ENCODE measurements at places on chromosomes 2 and 18. TPM values are rescaled to one million over a fixed set of nuclear protein-coding genes. Genes with fewer than 3 reads are reported as not detected.

DNA sequence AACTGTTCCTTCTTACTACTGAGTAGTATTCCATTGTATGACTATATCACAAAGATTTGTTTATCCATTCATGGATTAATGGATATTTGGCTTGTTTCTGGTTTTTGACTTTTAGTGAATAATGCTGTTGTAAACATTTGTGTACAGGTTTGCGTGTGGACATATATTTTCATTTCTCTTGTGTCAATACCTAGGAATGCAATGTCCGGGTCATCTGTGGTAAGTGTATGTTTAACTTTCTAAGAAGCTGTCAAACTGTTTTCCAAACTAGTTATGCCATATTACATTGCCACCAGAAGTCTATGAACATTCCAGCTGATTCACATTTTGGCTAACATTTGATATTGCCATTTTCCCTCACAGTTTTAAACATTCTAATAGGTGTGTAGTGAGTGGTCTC is 29.1 kb upstream of the SLC16A14 start:
- no peaks in the 10 kb centered on the region for H3K27me3 ChIP-seq
- H3K4me1 ChIP-seq: no peaks in the 10 kb centered on the region
- no peak overlapping the region for H3K4me3 ChIP-seq
- no peaks in the 10 kb centered on the region for H3K36me3 ChIP-seq

DNA sequence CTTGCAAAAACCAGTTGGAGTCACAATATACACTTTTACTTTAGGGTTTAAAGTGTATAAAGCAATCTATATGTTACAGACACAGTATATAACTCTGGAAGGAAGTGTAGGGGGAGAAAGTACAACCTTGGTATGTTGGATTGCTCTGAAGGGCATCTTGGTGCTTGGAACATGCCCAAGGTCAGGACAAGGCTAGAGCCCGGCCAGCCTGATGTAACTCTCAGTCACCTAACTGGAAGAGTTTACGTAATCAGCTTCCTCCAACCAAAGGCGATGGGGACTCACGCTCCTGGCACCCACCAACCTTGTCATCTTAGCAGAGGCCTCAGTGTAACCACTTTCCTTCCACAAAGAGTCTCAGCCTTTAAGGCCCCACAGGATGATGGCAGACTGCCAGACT is 181.1 kb upstream of the ACAA2 start:
- no peak for DNase-seq
- H3K27ac ChIP-seq: no peak overlapping the region
- H3K36me3 ChIP-seq: no peaks in the 10 kb centered on the region
- no peak overlapping the region for H3K4me3 ChIP-seq
- H3K27me3 ChIP-seq: no peaks in the 10 kb centered on the region

GRCh38 chr18:73168236-73168635 is 300.4 kb upstream of the NETO1 start:
- no peaks in the 10 kb centered on the region for H3K27me3 ChIP-seq
- H3K36me3 ChIP-seq: no peaks in the 10 kb centered on the region
- H3K27ac ChIP-seq: no peak overlapping the region
- no peaks in the 10 kb centered on the region for H3K4me1 ChIP-seq
- no peak overlapping the region for H3K4me3 ChIP-seq

- H3K4me3 ChIP-seq: no peak overlapping the region
- H3K36me3 ChIP-seq: no peaks in the 10 kb centered on the region
- peak; percentile 67 for DNase-seq
- H3K4me1 ChIP-seq: no peaks in the 10 kb centered on the region
- no peaks in the 10 kb centered on the region for H3K27me3 ChIP-seq
Measured at GRCh38 chr2:18976168-18976961, 382.1 kb downstream of the OSR1 start.

DNA sequence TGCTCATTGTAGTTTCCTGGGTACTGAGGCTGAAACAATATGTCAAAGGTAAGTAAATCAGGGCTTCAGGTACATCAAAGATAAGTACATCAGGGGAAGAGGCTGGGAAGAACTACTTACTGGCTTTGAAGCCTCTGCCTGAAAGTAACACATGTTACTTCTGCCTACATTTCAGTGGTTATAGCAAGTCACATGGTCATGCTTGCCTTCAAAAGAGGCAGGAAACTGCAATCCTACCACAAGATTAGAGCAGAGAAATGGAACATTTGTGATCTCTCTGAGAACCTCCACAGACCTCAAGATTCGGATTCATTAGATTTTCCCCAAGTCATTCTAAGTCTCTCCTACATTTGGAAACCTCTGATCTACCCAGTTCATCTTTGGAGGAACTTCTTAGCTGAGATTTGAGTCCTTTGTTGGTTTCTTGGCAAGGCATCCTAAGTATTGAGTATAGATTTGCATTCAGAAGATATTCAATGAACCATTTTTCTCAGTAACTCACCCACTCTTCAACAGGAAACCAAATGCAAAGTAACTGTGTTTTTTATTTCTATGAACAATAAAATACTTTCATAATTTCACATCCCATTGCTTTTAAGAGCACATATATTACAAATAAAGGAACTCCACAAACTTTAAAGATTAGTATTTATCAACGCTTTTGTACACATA is 48.5 kb upstream of the CCDC195 start:
- no peaks in the 10 kb centered on the region for H3K27me3 ChIP-seq
- no peaks in the 10 kb centered on the region for H3K36me3 ChIP-seq
- no peak overlapping the region for H3K27ac ChIP-seq
- no peak overlapping the region for H3K4me3 ChIP-seq

GRCh38 chr2:232338759-232339106 is 39.8 kb upstream of the ALPP start:
- H3K27ac ChIP-seq: no peak overlapping the region
- H3K4me1 ChIP-seq: no peaks in the 10 kb centered on the region
- no peaks in the 10 kb centered on the region for H3K27me3 ChIP-seq
- H3K4me3 ChIP-seq: no peak overlapping the region
- no peaks in the 10 kb centered on the region for H3K36me3 ChIP-seq
- no peak for DNase-seq

DNA sequence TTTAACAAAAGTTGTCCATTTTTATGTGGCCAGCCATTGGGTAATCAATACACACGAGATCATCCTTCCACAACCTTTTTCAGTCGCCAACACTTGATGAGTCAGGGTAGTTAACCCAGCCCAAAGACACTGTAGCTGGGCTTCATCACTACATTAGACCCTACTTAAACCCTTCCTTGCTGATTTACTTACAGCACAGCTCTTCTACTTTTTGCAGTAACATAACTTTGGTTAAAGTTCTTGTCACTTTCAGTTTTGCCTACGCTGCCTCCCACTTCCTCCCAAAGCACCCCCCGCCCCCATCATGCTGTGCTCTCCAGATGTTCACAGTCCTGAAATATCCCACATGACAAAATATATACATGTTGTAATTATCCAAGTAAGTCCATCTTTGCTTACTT is 103.6 kb downstream of the CDK15 start:
- no peaks in the 10 kb centered on the region for H3K36me3 ChIP-seq
- DNase-seq: peak; percentile 58
- H3K4me3 ChIP-seq: no peak overlapping the region
- no peaks in the 10 kb centered on the region for H3K4me1 ChIP-seq
- no peaks in the 10 kb centered on the region for H3K27me3 ChIP-seq

GRCh38 chr2:229712136-229712535 is 2.2 kb downstream of the DNER start:
- peaks cover 11% of the 10 kb centered on the region for H3K27me3 ChIP-seq
- no peak overlapping the region for H3K27ac ChIP-seq
- DNase-seq: no peak
- no peak overlapping the region for H3K4me3 ChIP-seq
- H3K36me3 ChIP-seq: no peaks in the 10 kb centered on the region

DNA sequence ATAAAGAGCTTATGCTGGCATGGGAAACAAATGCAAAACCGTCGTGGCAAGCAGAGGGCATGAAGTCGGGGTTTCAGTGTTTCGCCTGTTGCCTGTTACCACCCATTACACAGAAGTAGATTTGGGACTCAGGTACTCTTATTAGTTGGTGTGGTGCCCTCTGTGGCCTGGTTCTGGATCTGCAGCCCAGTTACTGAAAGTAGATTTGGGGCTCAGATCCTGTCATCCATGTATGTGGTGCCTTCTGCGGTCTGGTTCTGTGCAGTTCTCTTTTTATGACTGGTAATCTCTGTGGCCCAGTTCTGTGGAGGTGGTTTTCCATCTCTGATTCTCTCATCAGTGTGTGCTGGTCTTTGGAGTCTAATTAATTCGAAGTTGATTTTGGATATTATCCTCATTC is 45.2 kb downstream of the ADNP2 start:
- H3K27ac ChIP-seq: no peak overlapping the region
- no peaks in the 10 kb centered on the region for H3K4me1 ChIP-seq
- peaks cover 2% of the 10 kb centered on the region for H3K36me3 ChIP-seq
- DNase-seq: no peak

DNA sequence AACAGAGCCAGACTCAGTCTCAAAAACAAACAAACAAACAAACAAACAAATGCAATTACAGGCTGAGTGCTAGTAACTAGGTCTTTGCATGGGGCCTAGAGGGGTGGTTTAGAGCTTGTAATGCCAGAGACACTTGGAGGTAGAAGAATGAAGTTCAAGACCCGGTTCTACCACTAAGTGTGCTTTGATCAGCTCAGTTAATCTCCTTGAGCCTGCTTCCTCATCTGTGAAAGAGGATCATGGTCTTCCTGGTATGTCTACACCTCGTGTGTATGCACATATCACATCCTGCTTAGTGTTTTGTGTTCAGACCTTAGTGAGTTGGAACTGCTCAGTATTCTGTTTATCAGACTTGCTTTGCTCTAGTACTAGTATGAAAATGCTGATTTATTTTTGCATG is 4.8 kb upstream of the ATP6V1C2 start:
- no peaks in the 10 kb centered on the region for H3K36me3 ChIP-seq
- H3K4me3 ChIP-seq: no peak overlapping the region
- peaks cover 5% of the 10 kb centered on the region for H3K4me1 ChIP-seq
- peaks cover 12% of the 10 kb centered on the region for H3K27me3 ChIP-seq
- H3K27ac ChIP-seq: no peak overlapping the region
- DNase-seq: no peak

DNA sequence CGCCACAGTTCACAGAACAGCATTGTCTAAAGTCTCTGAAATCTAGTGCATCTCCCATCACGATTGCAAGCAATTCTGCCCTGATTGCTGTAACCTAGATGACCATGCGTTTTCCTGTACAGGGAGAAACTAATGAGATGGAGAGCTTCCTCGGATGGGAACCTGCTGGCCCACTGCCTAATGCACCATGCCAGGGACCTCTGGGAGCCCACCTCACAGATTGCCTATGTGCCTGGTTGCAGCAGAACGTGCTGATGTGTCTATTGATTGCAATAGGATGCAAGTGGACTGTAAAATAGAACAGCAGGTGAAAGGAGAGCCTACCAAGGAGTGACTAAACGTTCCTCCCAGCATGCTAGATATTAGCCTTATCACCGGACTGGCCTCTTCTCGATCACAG is 141.0 kb upstream of the RAB12 start:
- DNase-seq: no peak
- H3K4me3 ChIP-seq: no peak overlapping the region
- H3K36me3 ChIP-seq: no peaks in the 10 kb centered on the region
- no peaks in the 10 kb centered on the region for H3K27me3 ChIP-seq

GRCh38 chr18:46291149-46291548 is 187.0 kb downstream of the HAUS1 start:
- H3K27me3 ChIP-seq: no peaks in the 10 kb centered on the region
- H3K36me3 ChIP-seq: no peaks in the 10 kb centered on the region
- H3K4me3 ChIP-seq: no peak overlapping the region
- no peak overlapping the region for H3K27ac ChIP-seq

GRCh38 chr2:207181526-207182274 is 16.0 kb upstream of the KLF7 start:
- no peak overlapping the region for H3K27ac ChIP-seq
- no peaks in the 10 kb centered on the region for H3K36me3 ChIP-seq
- DNase-seq: no peak
- no peak overlapping the region for H3K4me3 ChIP-seq

GRCh38 chr18:28267276-28267675 is 90.3 kb upstream of the CDH2 start:
- no peaks in the 10 kb centered on the region for H3K36me3 ChIP-seq
- no peaks in the 10 kb centered on the region for H3K4me1 ChIP-seq
- no peak overlapping the region for H3K4me3 ChIP-seq

DNA sequence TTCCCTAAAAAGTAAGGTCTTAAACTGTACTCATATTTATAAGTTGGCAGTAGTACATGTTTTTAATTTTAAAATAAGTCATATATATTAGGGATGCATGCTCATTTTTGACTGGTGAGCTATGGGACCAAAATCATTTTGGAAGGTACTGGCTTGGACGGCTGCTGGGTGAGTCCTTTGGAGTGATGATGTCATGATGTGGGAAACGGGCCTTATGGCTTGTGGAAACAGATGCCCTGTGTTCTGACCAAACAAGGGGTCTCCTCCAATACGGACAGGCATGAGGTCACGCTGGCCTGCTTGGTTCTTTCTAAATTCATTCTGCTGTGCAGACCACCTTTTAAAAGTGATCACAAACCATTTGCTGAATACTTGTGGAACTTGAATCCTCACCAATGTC is 109.2 kb upstream of the MGAT5 start:
- H3K36me3 ChIP-seq: no peaks in the 10 kb centered on the region
- no peak overlapping the region for H3K4me3 ChIP-seq
- no peaks in the 10 kb centered on the region for H3K4me1 ChIP-seq
- no peaks in the 10 kb centered on the region for H3K27me3 ChIP-seq

- H3K27me3 ChIP-seq: no peaks in the 10 kb centered on the region
- H3K4me1 ChIP-seq: no peaks in the 10 kb centered on the region
- H3K4me3 ChIP-seq: no peak overlapping the region
- H3K27ac ChIP-seq: no peak overlapping the region
Measured at GRCh38 chr2:213766465-213766901, 482.2 kb downstream of the SPAG16 start.

DNA sequence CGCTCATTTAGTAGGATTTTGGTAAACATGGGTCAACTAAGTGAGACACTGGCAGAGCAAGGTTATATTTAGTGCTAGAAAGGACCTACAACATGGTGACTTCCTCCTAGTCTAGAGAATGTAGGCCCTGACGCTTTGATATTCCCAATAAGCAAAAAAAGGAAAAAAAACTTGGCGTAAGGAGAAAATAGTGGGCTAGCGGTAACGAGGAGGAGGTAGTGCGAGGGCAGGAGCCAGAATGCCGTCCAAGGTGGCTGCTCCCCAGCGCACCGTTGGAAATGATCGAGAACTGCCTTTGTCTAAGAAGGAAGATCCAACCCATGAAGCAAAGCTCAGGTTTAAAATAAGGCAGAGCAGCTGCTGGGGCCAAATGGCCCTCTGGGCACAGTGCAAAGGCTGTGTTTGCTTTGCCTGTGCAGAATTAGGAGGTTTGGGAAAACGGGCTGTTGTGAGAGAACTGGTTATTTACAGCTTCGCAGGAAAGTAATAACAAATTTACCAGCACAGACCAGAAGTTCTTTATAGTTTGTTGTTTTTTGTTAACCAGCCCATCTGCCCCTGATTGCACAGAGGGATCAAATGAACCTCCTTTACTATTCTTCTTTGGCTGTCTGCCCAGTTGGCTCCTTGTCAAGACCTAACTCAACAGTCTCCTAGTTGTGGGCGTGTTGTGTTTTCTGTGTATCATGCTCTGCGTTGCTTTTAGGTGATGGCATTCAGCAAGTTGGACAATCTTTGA is 86.6 kb downstream of the ITGB1BP1 start:
- peak overlapping the region; percentile 59 for H3K27ac ChIP-seq
- H3K36me3 ChIP-seq: peaks cover 3% of the 10 kb centered on the region
- DNase-seq: peak; percentile 93

ZNF396 gene
- total RNA-seq: 6.5 TPM

SCYGR4 gene
- total RNA-seq: not detected

Measured in kidney (tissue), 22 donors.